ENCODE measurements at places on chromosomes 13 and 19.

DNA sequence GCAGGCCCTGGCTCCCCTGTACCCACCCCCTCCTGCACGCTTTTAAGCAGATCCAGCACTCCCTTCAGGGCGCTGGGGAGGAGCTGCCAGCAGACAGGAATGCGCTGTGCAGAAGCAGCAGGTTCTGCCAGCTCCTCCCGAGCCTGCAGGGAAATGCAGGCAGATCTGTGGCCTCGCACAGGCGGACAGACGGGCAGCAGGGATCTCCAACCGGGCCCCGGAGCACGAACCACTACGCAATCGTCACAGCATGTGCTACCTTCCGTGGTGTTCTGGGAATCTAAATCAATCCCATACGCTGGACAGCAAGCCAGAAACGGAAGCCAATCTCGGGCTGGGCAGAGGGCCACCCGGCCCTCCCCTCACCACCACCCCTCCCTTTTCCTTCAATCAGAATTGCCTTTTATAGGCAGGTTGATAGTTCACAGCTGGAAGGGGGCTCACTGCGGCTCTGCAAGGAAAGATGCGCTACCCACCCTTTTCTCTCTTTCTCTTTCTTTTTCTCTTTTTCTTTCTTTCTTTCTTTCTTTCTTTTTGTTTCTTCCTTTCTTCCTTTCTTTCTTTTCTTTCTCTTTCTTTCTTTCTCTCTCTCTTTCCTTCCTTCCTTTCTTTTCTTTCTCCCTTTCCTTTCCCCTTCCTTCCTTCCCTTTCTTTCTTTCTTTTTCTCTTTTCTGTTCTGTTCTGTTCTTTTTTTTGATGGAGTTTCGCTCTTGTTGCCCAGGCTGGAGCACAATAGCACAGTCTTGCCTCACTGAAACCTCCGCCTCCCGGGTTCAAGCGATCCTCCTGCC, 99.9 kb downstream of the GNG7 start:
- no peak for DNase-seq

DNA sequence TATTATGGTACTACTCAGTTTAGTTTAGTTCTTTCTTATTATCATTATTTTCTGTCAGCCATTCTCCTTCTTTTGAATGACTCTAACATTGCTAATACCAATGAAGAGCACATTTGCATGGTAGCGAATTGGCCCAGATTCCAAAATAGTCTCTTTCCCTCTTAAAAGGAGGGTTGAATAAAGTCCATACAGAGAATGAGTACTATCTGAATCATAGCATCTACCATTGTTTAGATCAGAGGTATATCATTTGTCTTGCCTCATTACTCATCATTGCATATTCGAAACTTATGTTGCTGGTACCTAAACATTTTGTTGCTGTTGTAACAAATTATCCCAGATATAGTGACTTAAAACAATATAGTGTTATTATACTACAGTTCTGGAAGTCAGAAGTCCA, 1235.3 kb upstream of the ATXN8OS start:
- no peak for DNase-seq

- DNase-seq, result no peak
Measured at GRCh38 chr13:99154064-99154463, 46.6 kb upstream of the UBAC2 start.

DNA sequence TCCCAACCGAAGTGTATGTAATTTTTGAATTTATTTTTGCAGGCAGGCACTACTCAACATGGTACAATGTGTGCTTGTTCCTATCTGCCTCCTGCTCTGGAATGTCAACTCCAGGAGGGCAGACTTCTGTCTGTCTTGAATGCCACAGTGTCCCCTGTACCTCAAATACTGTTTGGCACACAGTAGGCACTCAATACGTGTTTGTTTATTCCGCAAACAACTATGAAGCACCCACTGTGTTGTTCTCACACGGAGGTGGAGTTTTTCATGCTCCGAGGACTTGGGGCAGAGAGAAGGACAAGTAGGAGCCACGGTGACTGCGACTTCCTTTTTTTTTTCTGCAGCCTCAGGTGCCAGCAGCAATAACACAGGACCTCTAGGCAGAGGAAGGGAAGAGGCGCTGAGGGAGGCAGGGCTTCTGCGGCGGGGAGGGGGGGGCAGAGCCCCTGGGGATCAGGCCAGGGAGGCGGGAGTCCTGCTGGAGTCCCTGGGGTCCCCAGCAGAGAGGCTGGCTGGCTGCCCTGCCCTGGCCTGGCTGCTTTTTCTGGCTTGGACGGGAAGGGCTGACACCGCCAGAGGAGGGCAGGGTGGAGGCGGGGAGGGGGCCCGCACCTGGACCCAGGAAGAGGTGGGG, 29.3 kb upstream of the TNFAIP8L1 start:
- DNase-seq, result peak; percentile 62

- DNase-seq, result no peak
Measured at GRCh38 chr13:27130979-27131623, 40.5 kb downstream of the USP12 start.

DNA sequence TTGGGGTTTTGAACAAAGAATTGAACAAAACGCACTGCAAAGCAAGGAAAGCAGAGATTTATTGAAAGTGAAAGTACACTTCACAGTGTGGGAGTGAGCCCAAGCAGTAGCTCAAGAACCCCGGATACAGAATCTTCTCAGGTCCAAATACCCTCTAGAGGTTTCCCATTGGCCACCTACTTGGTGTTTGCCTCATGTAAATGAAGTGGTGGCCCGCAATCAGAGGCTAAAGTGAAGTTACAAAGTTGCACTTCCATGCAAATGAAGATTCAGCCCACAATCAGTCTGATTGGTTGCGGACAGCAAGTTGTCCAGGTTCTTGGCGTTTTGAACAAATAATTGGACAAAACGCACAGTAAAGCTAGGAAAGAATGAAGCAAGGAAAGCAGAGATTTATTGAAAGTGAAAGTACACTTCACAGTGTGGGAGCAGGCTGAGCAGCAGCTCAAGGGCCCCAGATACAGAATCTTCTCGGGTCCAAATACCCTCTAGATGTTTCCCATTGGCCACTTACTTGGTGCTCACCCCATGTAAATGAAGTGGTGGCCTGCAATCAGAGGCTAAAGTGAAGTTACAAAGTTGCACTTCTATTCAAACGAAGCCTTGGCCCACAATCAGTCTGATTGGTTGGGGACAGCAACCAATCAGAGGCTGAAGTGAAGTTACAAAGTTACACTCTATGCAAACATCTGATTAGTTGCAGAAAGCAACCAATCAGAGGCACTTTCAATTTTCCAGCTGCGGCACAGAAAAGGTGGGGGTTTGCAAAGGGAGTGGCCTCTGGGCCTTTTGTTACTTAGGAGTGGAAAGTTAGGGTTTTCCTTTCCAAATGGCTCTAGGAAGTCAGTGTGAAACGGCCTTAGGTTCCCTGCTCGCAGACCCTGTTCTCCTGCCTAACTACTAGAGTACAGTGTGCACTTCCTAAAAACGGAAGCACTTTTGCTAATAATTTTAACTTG, 4.8 kb upstream of the TM9SF2 start:
- DNase-seq, result peak; percentile 95

GRCh38 chr13:24564881-24565280, 52.3 kb upstream of the PARP4 start:
- no peak for DNase-seq

DNA sequence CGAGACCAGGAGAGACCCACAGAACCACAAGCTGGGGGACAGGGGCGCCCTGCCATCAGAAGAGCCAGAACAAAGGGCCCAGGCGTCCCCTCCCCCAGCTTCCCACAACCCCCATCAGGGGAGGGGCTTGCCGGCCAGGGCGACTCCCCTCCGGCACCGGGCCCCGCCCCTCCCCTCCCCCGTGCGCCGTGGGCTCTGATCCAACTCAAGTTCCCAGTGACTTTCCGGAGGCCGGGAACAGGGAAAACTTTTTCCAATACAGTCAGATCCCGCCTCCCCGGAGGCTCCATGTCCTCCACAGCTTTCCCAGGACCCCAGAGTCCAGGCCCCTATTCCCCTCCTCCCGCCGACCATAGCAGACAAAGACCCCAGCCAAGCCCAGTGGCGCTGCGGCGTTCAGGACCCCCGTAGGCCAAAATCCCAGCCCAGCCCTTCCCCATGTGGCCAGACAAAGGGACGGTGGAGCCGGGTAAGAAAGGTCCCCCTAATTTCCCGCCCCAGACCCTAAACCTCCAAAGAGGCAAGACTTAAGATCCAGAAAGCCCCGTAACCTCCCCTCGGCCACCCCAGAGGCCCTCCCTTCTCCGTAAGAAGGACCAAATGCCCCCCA, 673 bp downstream of the TEAD2 start:
- DNase-seq, result no peak

GRCh38 chr13:93521307-93521706, 294.7 kb downstream of the GPC6 start:
- no peak for DNase-seq

GRCh38 chr13:48126944-48127830, 32.3 kb upstream of the MED4 start:
- DNase-seq, result peak; percentile 58

DNA sequence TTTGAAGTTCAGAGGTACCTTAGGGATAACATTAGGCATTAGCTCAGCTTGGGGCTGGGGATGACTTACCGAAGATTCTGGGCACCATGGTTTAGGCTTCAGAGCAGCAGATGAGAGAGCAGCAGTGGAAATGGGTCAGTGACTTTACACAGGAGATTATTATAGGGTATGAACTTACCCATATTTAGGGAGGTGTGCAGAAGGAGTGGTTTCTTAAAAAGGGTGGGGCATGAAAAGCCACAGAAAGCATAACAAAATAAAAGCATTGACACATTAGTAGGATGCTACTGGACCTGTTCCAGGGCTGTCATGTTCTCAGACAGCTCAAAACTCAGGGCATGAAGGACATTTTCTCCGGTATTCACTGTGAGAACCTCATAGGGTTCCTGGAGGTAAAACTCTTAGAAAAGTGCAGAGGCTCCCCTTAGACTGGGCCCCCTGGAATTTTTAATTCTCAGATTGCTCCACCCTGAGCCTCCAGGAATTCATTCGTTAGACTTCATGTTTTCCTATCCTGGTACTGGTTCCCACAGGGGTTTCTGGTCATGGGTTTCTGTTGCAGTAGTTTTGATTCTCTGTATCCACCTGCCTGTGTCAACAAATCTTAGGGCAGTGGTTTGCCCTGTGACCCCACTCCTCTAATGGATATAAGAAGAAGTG, 20.7 kb downstream of the IGFL1 start:
- DNase-seq, result no peak

- DNase-seq, result peak; percentile 74
Measured at GRCh38 chr13:46748300-46748699, 48.7 kb downstream of the ESD start.

DNA sequence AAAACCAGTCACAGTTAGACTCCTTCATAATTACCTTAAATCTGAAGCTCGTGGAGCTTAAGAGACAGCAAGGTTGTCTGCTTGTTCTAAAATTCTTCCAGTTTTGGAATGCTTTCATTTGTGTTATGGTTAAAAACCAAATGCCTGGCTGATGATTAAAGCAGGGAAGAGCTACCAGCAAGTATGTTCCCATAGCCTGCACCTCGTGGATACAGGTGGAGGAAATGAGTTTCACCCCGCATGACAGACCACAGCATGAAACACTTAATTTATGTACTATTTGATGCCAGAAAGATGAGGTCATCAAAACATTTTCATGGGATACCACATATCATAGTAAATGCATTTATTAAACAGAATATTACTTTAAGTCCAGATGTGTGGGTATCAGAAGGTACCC, 416 bp upstream of the DOCK9 start:
- DNase-seq, result no peak

DNA sequence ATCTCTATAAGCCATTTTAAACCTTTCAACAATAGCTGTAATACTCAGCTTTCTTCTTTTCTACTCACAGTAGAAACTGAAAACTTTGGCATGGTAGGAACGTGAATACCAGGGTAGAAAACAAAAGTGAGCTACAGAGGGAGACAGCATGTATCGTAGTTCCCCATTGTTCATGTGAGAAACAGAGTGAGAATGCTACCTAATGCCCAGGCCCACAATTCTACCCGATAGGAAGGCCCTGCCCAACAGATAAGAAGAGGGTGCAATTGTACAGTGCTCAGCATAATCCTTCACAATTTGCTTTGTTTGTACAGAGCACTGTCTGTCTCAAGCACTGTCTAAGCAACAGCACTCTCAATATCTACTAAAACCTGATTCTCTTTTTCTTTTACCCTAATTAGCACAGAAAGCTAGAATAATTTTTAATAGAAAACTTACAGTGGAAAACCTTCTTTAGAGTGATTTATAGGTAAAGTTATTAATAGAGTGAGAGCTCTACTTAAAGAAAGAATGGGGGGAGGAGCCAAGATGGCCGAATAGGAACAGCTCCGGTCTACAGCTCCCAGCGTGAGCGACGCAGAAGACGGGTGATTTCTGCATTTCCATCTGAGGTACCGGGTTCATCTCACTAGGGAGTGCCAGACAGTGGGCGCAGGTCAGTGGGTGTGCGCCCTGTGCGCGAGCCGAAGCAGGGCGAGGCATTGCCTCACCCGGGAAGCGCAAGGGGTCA, 322.3 kb downstream of the EFNB2 start:
- no peak for DNase-seq

DNA sequence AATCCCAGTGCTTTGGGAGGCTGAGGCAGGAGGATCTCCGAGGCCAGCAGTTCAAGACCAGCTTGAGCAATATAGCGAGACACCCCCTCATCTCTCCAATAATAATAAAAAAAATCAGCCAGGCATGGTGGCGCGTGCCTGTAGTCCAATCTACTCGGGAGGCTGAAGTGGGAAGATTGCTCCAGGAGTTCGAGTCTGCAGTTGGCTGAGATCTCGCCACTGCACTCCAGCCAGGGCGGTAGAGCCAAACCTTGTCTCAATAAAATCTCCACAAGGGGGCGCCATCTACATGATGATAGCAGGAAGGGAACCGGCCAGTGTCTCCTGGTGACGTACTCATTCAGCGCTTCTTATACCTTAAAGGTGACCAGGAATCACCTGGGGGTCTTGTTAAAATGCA, 13.6 kb upstream of the C5AR1 start:
- peak; percentile 21 for DNase-seq

DNA sequence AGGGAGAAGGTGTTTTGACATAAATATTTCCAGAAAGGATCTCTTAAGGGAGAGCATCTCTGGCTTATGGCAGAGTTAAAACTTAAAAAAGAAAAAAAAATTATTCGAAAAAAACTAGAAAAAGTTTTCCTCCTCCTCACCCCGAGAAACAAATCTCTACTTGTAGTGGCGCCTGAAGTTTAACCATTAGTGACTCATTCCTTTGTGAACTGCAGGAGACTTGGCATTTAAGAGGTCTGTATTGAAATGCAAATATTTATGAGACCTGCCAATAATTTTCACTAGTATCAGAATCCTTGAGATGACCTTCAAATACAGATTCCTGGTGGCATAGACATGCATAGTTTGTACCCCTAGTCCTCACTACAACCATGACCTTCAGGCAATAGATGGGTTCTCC, 64.9 kb upstream of the MED4 start:
- DNase-seq, result no peak

DNA sequence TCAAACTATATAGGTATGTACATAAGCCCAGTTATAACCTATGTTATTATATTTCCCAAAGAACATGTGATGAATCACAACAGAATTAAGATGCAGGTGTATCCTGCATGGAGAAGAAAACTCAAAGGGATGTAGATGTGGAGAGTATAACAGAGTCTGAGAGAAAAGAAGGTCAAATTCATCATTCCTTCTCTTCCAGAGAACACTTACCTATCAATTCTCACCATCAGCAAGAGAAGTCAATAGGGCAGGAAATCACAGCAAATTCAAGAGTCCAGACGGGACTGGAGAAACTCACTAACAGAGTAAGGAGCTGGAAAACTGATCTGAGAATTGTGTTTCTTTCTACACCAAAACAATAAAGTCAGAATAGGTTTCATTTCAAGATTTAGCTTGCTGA, 28.4 kb downstream of the DIAPH3 start:
- no peak for DNase-seq

- no peak for DNase-seq
Measured at GRCh38 chr19:2627855-2628254, 74.6 kb downstream of the GNG7 start.

- DNase-seq, result no peak
Measured at GRCh38 chr13:110348309-110349105, 41.4 kb downstream of the COL4A2 start.

All from GF-D8 (cell line).